ENCODE measurements at places on chromosomes 12 and 14.

DNA sequence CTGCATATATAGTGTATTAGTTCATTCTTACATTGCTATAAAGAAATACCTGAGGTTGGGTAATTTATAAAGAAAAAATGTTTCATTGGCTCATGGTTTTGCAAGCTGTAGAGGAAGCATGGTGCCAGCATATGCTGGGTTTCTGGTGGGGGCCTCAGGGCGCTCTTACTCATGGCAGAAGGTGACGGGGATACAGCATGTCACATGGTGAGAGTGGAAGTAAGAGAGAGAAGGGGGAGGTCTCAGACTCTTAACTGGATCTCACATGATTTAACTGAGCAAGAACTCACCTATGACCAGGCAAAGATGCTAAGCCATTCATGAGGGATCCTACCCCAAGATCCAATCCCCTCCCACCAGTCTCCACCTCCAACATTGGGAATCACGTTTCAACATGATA is 15.9 kb upstream of the PAWR start:
- DNase-seq, result no peak

GRCh38 chr12:53990311-53991076 is 5.5 kb downstream of the HOXC10 start:
- DNase-seq, result peak; percentile 19

DNA sequence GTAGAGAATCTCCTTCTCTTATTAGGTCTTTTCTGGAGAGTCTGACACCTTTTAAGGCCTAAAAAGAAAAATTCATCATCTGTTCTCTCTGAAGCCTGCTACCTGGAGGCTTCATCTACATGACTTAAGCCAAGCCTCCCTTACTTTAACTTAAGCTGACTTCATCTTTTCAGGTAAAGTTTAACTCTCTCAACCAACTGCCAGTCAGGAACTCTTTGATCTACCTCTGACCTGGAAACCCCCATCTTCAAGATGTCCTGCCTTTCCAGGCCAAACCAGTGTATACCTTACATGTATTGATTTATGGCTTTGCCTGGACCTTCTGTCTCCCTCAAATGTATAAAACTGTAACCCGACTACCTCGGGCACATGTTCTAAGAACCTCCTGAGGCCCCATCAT is 17.5 kb downstream of the GSTZ1 start:
- no peak for DNase-seq

DNA sequence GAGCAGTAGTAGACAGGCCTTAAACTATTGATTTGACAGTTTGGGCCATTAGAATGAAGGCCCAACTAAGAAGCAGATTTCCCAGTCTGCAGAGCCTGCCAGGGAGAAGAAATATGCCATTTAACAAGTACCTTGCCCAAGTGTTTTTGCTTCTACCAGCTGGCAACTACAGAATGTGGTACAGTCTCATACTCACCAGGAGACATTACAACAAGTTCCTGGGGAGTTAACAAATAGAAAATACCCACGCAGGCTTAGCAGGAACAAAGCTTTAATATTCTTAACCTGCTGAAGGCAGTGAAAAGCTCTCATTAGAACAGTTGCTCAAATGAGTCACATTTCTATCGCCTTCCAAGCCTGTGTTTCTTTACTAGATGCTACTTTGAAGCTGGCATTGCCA is 241.0 kb downstream of the TMEM117 start:
- no peak for DNase-seq

- DNase-seq, result no peak
Measured at GRCh38 chr12:48586361-48586760, 16.5 kb upstream of the LALBA start.
